ENCODE measurements at places on chromosomes 12 and 14.

- DNase-seq, result no peak
Observed at GRCh38 chr14:63224196-63224595, 20.0 kb downstream of the RHOJ start.

DNA sequence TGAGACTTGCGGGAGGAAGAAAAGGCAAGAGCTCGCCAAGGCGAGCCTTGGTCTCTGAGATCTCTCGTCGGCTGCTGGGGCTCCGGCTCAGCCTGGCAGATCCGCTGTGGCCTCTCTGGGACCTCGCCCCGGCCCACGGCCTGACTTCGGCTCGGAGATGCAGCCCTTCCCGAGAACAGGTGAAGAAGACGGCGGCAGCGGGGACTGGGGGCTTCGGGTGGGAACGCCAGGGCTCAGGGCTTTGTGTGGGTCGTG lies 6.0 kb upstream of the HOXC9 start:
- DNase-seq, result no peak

GRCh38 chr12:48038085-48038484 lies 33.8 kb upstream of the COL2A1 start:
- no peak for DNase-seq

GRCh38 chr12:21026302-21026701 lies 104.7 kb upstream of the SLCO1B1 start:
- no peak for DNase-seq

GRCh38 chr14:22099942-22100763 lies 426.5 kb upstream of the OR4E1 start:
- no peak for DNase-seq

GRCh38 chr12:18071336-18071735 lies 18.7 kb downstream of the RERGL start:
- DNase-seq, result peak; percentile 59

DNA sequence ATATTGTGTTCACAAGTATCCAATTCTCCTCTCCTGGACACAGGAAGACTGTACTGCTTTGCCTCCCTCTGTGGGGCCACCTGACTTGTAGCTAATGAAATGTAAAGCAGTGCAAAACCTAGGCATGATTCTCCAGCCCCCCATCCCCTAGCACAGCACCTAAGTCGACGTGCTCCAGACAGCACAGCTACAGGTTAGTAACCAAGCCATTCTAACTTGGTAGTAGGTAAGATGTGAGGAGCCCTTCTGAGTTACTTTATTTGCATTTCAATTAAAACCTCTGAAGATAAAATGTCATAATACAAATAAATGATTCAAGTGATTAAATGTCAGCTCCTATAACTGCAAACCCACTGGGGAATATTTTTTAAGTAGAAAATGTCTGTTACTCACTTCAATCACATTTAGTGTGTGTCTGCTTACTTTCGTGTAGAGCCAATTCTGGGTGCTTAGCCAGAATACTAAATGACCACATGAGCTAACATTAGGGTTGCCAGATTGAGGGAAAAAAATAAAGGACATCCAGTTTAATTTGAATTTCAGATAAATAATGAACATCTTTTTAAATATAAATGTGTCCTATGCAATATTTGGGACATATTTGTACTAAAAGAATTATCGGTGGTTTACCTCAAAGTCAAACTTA lies 64.8 kb upstream of the HIF1A start:
- no peak for DNase-seq
